ENCODE measurements at places on chromosomes 12 and 14.

DNA sequence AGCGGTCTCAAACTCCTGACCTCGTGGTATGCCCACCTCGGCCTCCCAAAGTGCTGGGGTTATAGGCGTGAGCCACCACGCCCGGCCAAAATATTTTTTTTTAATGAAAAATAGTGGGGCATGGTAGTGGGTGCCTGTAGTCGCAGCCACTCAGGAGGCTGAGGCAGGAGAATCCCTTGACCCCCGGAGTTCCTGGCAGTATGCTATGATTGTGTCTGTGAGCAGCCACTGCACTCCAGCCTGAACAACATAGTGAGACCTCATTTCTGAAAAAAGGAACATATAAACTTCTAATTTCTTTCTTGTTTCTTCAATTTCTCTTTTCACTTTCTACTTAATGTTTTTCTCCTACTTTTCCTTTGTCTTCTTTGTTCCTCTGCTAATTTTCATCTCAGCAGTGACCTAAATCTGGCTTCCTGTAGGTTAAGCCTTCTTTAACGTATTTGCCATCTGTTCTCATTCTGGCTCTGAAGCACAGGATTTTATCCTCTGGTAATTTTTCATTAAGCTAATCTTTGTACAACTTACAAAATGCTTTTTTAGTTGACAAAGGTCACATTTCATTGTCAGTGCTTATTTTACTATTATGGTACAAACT, 4.5 kb upstream of the RPGRIP1 start:
- no peak for DNase-seq

DNA sequence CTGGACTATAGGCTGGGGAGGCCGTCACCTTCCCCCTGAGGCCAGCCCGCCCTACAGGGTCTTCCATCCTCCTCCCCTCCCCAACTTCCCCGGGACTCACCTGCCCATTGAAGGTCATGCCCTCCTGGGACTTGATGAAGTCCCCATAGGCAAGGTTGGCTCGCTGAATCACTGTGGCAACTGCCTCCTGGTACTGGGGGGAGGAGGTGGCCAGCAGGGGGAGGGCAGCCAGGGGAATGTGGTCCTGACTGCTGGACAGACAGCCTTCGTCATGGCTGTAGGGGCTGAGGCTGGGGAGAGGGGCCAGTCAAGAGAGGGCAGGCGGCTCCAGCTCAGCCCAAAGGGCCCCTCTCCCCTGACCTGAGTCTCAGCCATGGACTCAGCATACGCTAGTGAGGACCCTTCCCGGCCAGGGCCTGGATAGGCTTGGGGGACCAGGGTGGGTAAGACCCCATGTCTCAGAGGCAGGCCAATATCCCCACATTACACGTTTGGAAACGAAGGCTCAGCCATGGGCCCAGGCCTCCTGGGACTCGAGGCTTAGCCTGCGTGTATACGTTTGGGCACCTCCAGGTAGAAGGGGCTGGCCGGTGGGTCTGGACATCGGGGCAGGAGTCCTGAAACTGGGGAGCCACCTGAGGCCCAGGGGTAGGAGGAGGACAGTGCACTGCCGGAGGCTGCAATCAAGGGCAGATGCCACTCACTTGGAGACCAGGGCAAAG, 16.3 kb downstream of the ARL6IP4 start:
- no peak for DNase-seq

- DNase-seq = no peak
These were observed 4.1 kb downstream of the NINJ2 start for GRCh38 chr12:659090-659683.

- no peak for DNase-seq
These were observed 1092.8 kb downstream of the TMTC2 start for GRCh38 chr12:83779526-83779925.

DNA sequence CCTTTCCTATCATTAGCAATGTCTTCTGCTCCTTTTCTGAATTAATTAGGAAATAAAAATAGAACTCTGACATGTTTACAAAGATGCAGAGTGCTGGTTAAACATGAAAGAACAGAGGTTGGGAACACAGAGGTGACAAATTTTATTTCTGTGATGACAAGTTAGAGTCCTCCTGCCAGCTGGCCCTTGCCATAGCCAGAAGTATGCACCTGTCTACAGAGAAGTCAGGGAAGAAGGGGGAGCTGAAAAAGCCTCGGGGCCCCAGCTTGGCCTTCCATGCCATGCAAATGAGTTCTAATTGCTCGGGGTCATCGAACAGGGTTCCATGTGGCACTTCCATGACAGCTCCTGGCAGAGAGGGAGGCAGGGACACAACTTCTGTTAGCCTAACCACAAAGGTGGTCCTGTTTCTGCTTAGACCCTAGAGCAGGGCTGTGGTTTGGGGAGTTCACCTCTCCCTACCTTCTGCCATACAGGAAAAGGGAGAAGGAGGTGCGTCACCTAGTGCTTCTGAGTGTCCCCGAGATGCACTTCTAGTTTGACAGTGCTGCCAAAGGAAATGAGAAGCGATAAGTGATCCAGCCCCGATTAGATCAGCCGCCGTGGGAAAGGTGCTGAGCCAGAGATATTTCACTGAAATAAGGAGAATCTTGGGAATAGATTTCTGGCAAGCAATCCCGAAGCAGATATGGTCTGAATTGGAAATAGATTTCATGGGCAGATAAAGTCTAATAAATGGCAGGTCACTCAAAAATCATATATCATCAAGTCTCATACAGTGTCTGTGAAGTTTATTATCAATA, 155.8 kb upstream of the FOXN3 start:
- no peak for DNase-seq

DNA sequence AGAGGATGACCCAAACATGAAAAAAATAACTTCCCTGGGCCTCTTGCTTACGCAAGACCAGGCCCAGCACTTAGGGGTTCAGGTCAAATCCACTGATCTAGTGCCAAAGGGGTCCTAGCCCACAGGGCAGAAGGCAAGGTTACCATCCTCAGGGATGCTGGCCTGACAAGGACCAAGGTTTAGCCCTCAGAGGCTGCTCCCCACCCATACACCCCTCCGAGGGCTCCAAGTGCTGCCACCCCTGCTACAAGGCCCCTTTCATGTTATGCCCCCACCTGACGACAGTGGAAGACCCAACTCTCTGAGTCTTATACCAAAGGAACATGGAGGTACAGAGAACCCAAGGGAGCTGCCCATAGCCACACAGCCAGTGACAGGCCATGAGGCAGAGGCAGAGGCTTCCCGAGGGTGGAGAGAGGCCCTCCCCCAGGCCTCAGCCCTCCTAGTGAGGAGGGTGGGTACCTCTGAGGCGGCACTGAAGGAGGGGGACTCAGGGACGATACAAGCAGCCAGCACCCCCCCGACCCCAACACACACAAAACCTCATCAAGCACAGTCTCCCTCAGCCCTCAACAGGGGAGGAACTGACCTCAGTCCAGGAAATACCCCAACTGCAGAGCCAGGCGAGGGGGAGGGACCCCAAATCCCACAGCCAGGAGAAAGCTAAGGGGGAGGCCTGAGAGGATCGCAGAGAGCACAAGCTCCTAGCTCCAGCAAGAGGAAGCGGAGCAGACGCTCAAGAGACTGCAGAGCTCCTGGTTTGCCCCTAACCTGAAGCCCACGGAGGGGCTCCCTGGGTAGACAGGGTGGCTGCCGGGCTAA, 37.0 kb downstream of the ANAPC7 start:
- no peak for DNase-seq

GRCh38 chr12:130764475-130765185, 48.5 kb upstream of the RIMBP2 start:
- peak; percentile 42 for DNase-seq

GRCh38 chr14:68460541-68460940, 332.3 kb downstream of the ZFP36L1 start:
- DNase-seq = no peak

DNA sequence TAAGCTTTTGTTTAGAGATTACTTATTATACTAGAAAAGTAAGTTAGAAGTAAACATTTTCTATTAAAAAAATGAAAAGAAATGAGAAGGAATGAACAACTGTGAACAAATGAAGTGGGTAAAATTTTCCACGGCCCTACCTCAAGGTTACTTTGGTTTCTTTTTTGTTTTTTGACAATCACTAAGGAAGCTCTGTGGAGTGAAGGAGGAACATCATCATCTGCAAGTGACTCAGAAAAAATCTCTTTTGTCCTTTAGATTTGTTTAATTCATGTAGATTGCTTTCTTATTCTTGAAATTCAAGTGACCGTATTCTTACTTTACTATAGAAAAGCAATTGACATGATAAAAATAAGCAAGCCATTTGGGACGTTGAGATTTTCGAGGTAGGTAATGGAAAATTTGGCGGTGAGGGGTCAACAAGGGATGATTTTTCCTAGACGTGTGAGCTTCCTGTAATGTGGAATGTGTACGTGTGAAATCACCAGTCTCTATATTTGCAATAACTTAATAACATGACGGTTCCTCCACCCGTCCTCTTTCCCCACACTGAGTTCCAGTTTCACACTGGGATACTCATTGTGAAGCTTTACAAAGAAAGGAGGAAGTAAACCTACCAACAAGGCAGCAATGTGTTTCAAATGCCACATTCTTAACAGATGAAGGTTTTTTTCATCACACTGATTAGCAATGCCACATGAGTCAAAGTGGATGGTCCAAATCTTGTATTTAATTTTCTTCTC, 62.3 kb upstream of the EGLN3 start:
- DNase-seq = no peak

DNA sequence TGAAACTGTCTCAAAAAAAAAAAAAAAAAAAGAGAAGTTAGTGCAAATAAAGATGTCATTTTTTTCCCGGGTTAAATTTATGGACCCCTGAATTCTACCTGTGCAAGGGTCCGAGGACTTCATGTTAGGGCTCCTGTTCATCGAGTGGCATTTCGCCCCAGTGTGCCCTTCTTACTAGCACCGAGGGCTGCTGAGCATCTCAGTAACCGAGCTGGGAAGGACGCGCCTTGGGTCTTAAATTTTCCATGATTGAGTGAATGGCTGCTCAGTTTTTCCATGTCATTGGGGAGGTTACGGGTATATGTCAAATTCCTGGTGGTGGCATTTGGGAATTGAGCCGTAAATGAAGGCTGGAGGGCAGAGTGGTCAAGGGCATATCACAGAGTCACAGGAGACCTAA, 34.9 kb upstream of the MAP1LC3B2 start:
- no peak for DNase-seq

DNA sequence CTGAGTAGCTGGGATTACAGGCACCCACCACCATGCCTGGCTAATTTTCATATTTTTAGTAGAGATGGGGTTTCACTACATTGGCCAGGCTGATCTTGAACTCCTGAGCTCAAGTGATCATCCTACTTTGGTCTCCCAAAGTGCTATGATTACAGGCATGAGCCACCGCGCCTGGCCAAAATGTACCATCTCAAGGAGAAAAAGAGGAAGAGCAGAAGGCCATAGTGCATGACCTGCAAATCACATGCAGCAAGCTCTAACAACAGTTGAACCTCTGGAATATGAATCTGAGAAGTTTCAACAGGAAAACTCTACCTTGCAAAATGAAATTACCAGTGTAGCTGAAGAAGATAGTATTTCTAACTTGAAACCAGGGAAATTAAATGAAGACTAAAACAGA, 17.1 kb upstream of the SERPINA1 start:
- no peak for DNase-seq

DNA sequence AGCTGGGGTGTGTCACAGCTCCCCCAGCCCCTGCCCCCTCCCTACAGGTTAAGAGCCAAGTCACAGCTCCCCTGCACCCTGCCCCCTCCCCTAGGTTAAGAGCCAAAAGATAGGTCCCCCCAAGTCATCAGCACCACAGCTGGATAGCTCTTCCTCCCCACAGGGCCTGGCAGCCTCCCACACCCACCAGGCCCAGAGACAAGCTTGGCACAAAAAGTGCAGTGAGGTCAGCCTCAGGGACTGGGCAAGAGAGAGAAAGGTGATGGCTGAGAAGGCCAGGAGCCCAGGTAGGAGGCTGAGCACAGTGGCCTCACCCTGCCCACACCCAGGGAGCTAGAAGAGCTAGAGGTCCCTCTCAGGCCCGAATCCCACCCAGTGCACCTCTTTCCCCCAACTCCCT, 8.7 kb downstream of the ITGA7 start:
- DNase-seq = no peak

GRCh38 chr12:5965950-5966383, 20.9 kb upstream of the ANO2 start:
- peak; percentile 36 for DNase-seq

DNA sequence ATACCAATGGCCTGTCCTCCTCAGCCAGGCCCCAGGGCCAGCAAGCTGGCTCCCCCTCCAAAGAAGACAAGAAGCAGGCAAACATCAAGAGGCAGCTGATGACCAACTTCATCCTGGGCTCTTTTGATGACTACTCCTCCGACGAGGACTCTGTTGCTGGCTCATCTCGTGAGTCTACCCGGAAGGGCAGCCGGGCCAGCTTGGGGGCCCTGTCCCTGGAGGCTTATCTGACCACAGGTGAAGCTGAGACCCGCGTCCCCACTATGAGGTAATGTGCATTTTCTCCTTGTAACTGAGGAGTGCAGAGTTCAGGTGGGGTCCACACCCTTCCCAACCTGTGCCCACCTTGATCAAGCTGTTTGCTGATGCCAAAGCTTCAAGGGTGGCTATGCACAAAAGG, 23.4 kb downstream of the ACACB start:
- DNase-seq = no peak

DNA sequence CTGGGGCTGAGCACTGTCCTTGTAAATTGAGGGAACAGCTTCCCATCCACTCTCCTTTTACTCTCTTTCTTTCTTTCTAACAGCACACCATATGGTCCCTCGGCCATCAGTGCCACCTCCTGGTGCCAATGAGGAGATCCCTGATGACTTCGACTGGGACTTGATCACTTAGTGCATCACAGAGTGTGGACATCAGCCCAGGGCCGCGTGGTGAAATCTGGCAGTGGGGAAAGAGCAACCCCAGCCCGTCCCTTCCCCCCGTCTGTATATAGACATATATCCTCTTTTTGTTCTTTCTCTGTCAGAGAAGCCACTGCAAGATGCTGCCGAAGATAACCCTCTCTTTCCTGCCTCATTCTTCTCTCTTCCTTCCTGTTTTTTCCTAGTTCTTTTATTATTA, 13.5 kb downstream of the C3AR1 start:
- DNase-seq = no peak

GRCh38 chr14:70317969-70318634, 41.4 kb downstream of the COX16 start:
- DNase-seq = peak; percentile 56

GRCh38 chr12:38151991-38152700, 164.4 kb upstream of the ALG10B start:
- no peak for DNase-seq

GRCh38 chr12:43551971-43552559, at the start of gene ADAMTS20:
TSS of gene ADAMTS20 (minus strand) at chr12:43552203. CDS start at chr12:43551921, 282 bp downstream.
- DNase-seq = no peak

DNA sequence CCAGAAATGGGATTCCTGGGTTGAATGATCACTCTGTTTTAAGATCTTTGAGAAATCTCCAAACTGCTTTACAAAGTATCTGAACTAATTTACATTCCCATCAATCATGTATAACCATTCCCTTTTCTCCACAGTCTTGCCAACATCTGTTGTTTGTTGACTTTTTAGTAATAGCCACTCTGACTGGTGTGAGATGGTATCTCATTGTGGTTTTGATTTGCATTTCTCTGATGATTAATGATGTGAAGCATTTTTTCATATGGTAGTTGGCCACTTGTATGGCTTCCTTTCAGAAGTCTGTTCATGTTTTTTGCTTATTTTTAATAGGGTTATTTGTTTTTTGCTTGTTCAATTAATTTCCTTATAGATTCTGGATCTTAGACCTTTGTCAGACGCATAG, 211.8 kb upstream of the AVPR1A start:
- DNase-seq = peak; percentile 67

GRCh38 chr14:34199585-34199984, 248.7 kb upstream of the EGLN3 start:
- DNase-seq = peak; percentile 88

GRCh38 chr14:56352999-56353398, 226.6 kb upstream of the TMEM260 start:
- no peak for DNase-seq

Data from RPMI7951 (cell line).